ENCODE measurements at places on chromosomes 5 and 9.

GRCh38 chr5:123305751-123306150 is 117.5 kb downstream of the CEP120 start:
- DNase-seq: no peak

DNA sequence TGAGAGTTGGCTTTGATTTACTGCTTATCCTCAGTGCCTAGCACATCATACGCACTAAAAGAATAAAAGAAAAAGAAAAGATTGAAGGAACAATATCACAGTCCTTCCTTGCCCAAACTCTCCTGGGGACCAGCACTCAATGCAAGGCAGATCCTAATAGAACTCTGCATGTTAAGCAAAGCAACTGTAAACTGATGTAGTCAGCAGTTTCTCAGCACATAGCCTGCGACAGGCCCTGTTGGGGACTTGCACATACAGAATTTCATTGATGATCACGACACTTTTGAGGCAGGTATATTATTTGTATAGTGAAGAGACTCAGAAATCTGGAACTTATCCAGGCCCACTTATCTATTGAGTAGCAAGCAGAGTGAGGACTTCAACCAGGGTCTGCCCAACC is 15.4 kb downstream of the NIPAL4 start:
- DNase-seq: no peak

DNA sequence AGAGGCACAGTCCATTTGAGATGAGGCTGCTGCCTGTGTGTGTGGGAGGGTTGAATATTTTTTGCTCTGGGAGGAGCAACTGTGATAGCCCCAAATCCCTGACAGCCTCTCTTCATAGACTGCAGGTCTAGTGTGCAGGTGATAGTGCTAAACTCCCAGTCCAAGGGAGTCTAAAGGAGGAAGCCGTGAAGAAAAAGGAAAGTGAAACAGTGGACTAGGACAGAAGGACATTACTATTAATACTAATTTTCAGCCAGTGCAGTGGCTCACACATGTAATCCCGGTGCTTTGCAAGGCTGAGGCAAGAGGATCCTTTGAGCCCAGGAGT is 295.0 kb downstream of the PDE4D start:
- DNase-seq: no peak

DNA sequence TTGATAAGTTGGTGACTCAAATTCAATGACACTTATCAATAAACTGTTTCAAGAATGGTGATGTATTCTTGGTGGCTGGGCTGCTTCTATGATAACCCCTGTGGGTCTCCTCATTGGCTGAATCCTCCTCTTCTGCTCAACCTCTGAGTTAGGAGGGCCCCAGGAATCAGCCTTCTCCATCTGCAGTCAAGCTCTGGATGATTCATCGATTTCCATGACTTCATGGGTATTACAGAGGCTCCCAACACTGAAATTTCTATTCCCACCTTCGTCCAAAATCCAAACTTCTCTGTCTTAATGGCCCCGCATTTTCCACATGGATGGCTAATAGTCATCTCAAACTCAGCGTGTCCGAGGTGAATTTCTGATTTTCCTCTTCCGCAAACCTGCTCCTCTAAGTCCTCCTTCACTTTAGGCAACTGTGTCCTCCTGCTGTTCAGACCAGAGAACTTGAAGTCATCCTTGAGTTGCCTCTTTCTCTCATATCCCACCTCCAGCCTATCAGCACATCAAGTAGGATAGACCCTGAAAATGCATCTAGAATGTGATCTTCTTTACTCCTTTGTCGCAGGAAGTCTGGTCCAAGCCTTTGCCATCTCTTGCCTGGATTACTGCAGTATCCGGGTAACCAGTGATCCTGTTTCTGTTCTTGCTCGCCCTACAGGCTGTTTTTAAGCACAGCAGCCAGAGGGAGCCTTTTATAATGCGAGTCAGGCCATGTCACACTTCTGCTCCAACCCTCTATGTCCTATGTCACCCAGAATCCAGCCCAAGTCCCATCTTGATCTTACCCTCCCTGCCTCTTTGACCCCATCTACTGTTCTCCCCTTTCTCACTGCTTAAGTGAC is 41.4 kb upstream of the IL7R start:
- no peak for DNase-seq

DNA sequence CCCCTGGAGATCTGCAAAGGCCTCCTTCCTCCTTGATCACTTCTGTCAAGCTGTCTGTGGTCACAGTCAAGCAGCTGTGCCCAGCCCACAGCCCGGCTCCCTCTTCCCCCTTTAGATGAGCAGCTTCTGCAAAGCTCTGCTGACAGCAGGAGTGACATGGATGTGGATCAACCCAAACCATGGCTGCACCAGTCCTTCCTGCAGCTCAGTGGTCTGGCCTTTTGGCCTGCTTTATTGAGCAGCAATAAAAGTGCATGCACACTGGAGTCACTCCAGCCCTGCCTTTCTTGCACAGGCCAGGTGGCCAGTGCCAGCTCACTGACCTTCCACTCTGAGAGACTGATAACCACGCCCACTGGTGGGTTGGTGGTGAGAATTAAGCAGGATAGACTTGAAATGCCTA is 91.3 kb upstream of the OTULINL start:
- DNase-seq: no peak

GRCh38 chr9:135341612-135342169 is 137.9 kb upstream of the PPP1R26 start:
- no peak for DNase-seq

GRCh38 chr5:87807783-87808182 is 395.1 kb upstream of the CCNH start:
- DNase-seq: no peak

GRCh38 chr9:111436571-111436970 is 47.6 kb downstream of the ECPAS start:
- DNase-seq: no peak

- DNase-seq: no peak
Measured at GRCh38 chr5:143717400-143717799, 94.6 kb upstream of the HMHB1 start.

DNA sequence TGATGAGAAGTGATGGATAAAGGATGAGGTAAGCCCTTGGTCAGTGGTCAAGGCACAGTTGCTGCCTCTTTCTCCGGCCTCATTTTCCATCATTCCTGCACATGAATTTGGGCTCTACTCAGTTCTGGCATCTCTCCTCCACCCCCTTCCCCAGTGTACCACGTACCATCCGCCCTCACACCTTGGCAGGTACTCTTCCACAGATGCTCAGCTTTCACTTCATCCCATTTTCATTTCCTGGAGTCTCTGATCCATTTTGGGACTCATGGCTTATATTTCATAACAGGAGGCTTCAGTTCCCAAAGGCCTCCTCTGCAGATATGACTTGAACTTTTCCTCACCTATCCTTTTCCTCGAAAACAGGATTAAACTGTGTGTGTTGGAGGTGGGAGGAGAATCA is 326.7 kb downstream of the ASTN2 start:
- no peak for DNase-seq

- DNase-seq: no peak
Measured at GRCh38 chr9:6415266-6415665, 2.3 kb downstream of the UHRF2 start.

DNA sequence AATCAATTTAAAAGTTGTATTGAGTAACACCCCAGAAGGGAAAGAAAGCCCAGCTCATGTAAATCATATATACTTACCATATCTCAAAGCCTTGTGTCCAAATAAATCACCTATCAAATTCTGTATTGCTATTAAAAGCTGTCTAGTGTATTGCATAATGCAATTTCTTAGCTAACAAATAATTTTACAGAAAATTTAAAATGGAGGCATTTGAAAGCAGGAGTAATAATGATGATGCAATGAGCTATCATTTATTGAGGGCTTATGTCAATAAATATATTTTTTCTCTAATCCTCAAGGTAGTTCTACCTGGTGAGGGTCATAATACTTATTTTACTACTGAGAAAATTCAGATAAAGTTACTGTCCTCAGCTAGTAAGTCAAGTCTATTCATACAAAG is 42.8 kb upstream of the CDK5RAP2 start:
- DNase-seq: no peak

- no peak for DNase-seq
Measured at GRCh38 chr5:7801891-7802614, 48.9 kb downstream of the CFAP90 start.

DNA sequence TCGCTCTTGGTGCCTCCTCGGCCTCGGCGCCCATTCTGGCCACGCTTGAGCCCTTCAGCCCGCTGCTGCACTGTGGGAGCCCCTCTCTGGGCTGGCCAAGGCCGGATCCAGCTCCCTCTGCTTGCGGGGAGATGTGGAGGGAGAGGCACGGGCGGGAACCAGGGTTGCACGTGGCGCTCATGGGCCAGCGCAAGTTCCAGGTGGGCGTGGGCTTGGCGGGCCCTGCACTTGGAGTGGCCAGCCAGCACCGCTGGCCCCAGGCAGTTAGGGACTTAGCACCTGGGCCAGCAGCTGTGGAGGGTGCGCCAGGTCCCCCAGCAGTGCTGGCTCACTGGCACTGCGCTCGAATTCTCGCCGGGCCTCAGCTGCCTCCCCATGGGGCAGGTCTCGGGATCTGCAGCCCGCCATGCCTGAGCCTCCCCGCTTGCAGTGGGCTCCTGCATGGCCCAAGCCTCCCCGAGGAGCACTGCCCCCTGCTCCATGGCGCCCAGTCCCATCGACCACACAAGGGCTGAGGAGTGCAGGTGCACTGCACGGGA is 106.4 kb downstream of the SMC2 start:
- no peak for DNase-seq

DNA sequence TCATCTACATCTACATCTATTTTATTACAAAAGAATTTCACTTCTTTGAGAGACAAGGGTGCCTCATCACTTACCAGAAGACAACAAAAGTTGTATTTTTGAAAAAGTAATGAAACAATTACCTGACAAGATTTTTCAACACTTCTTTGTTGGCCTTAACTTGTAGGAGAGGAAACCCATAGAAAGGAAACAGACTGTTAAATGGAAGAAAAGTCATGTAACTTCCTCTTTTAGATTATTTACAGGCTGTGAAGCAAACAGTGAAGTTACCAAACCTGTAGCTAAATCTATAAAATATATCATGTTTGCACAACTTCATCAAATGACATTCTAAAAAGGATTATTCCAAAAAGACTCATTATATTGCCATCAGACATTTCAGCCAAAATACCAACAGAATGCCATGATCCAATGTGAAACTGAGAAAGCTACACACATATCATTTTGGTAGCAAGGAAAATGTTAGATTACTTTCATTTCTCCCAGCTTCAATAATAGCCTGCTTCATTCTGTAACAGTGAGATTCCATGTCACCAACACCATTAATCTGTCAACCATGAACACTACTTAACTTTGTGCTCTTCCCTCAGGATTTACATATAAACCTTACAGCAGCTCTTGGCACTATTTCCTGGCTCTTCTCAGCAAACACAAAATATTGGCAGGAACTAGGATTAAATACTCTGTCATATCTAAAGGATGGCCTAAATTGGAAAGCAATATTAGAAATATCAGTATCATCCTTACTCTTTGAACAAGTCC is 122.5 kb downstream of the MCTP1 start:
- no peak for DNase-seq

DNA sequence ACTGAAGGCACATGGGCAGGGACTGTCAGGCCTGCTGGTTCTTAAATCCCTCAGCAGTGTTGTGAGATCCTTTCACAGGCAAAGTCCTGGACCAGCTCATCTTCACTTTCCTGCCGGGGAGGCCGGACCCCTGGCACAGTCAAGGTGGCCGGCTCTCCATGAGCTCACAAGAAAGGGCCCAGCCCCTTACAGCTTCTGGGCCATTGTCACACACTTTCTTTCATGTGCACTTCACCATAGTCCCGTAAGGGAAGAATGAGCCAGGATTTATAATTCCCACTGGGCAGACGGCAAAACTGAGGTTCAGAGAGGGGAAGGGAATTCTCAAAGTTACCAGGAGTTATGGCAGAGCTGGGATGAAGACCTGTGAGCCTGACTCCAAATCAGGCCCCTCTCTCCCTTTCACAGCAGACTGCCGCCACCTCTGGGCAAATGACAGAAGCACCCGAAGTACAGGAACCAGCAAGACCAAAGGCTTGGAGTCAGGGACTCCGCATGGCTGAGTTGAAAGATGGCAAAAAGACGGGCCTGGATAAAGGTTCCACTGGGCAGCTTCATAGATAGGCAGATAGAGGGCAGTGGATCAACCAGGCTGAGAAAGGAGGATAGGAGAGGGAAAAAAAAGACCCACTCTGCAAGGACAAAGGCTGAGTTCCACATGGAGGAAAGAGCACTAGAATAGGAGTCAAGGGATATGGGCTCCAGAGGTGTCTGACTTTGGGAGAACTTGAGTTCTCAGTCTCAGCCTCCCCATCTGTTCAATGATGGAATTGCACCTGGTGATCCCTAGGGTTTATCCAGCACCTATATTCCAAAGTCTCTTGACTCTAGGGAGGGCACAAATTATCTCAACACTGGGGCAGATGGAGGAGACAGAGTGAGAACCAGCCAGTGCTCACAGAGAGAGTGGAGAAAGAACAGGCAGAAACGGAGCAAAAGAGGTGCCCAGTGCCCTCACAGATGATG is 128.7 kb downstream of the PAX5 start:
- DNase-seq: no peak

DNA sequence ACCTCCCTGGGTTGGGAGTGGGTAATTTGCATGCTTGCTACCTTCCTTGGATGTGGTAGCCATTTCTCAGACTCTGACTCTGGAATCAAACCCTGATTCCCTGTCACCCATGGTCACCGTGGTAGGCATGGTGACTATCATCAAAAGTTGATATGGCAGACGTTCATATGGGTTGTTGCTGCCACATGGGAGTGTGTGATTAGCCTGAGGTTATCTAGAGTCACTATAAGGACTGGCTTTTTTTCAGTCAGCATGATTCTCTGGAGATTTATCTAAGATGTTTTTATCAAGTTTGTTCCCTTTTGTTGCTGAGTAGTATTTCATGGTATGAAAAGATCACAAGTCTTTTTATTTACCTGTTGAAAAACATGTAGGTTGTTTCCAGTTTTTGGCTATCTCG is 7.0 kb downstream of the RCL1 start:
- no peak for DNase-seq

GRCh38 chr5:10332301-10332700 is 21.2 kb upstream of the MARCHF6 start:
- no peak for DNase-seq

DNA sequence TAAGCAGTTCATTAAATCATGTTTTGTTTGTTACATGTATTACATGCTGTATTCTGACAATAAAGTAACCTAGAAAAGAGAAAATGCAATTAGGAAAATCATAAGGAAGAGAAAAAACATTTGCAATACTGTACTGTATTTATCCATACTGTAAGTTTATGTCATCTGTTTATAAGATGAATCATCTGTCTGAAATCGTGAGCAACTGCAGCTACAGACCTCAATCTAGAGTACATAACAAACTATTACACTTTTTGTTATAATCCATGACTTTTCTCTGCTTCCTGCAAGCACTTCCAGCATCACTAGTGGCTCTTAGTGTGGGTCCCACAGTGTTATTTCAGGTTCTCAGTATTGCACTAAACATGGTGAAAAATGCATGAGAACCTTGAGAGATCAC is 144.4 kb upstream of the NR4A3 start:
- DNase-seq: no peak

DNA sequence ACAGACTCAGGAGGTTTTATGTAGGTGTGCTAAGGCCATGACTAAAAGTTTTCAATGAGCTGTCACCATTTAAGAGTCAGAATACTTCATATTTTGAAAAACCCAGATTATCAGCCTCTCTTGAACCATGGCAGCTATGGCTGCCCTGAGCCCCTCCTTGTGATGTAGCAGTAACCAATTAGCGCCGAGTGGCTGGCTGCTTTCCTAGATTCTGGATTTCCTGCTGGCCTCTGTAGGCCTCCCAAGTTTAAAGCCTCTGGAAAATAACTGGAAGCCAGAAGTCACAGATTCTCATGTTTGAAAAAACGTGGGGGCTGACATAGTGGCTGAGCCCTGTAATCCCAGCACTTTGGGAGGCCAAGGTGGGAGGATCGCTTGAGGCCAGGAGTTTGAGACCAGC is 25.5 kb downstream of the DAB2IP start:
- no peak for DNase-seq
